ENCODE measurements at places on chromosomes 12 and 14. TPM values are rescaled to one million over a fixed set of nuclear protein-coding genes. Genes with fewer than 3 reads are reported as not detected.

TCHP gene
- total RNA-seq = 15.8 TPM

ALDH1L2 gene
- total RNA-seq = 3.4 TPM

HOXC12 gene
- not detected for total RNA-seq

GLS2 gene
- 0.27 TPM for total RNA-seq

GARIN6 gene
- not detected for total RNA-seq

LUM gene
- not detected for total RNA-seq
